ENCODE measurements at places on chromosomes 12 and 14.

DNA sequence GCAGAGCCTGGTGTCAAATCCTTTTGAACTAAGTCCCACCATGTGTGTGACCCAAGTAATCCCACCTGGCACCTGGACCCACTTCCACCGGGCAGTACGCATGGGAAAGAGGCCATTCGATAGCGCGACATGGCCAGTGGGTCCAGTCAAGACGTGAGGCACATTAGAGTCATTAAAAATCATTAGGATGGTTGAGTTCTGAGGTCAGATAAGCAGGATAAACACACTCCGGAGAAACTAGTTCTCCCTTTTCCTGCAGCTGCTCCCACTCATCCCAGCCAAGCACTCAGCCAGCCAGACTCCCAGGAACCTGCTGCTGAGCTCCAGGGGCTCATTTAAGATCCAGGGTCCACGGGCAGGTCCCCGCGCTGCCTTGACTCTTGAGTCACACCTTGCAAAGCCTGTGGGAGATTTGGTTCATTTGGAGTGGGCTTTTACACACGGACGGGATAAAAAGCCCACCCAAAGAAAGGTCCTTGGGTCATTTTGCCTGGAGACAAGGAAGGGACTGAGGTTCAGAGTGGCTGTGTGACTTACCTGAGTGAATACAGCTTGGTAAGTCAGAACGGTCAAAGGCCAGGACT lies 313.9 kb downstream of the BCL11B start:
- no peak for DNase-seq

GRCh38 chr12:120712610-120713009 lies 2.4 kb downstream of the UNC119B start:
- DNase-seq, result no peak

DNA sequence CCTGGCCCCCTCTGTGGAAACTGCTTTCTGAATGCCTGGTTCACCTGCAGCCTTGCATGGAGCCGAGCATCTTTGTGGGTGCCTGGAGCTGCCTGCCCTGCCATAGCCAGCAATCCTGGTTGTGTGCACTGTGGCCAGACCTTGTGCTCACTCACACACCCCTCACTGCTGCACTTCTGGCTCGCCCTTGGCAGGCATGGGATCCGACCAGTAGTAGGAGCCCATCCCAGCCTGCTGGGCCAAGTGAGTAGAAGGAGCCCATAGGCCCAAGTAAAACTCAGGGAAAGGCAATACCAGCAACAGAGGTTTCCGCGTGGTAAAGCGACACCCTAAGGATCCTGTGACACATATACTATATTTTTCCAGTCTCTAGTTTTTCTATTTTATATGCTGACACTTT lies 270.0 kb upstream of the NAV3 start:
- no peak for DNase-seq

DNA sequence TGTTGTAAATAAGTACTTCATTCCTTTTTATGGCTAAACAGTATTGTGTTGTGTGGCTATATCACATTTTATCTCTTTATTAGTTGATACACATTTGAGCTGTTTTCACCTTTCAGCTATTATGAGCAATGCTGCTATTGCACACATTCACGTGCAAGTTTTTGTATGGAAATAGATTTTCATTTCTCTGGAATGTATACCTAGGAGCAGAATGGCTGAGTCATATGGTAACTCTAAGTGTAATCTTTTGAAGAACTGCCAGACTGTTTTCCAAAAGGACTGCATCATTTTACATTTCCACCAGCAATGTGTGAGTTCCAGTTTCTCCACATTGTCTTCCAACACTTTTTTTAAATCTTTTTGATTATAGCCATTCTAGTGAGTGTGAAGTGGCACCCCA lies 134.0 kb downstream of the SRGAP1 start:
- no peak for DNase-seq

- no peak for DNase-seq
These were observed 9.5 kb downstream of the FRS2 start for GRCh38 chr12:69479675-69480074.

DNA sequence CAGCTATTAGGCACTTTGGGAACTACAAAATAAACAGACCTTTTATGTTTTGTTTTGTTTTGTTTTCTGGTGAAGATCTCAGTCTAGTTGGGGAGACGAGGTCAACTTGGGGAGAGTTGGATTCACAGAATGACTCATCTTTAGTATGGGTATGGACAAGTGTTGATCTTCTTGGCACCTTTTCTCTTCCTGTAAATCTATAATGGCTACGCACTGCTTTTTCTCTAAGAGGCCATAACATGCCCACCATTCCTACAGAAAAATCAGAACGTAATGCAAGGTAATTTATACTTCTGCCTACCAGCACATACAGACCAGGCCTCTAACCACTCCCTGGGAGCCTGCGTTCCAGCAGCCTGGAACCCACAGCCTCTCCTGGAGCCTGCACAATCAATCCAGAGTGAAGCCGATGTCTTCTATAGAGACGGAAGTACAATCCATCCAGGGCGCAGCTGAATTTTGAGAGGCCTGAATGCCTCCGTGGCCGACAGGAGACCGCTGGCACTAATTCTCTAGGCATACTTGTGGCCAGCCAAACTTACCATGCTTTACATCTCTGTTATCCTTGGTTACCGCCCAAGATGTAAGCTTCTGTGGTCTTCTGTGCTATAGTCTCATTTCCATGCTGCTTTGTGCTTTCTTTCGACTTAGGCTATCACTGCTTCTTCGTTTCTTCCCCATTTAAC lies 717 bp downstream of the PPHLN1 start:
- peak; percentile 36 for DNase-seq

- DNase-seq, result no peak
These were observed 10.4 kb downstream of the PRPF39 start for GRCh38 chr14:45094275-45094674.

DNA sequence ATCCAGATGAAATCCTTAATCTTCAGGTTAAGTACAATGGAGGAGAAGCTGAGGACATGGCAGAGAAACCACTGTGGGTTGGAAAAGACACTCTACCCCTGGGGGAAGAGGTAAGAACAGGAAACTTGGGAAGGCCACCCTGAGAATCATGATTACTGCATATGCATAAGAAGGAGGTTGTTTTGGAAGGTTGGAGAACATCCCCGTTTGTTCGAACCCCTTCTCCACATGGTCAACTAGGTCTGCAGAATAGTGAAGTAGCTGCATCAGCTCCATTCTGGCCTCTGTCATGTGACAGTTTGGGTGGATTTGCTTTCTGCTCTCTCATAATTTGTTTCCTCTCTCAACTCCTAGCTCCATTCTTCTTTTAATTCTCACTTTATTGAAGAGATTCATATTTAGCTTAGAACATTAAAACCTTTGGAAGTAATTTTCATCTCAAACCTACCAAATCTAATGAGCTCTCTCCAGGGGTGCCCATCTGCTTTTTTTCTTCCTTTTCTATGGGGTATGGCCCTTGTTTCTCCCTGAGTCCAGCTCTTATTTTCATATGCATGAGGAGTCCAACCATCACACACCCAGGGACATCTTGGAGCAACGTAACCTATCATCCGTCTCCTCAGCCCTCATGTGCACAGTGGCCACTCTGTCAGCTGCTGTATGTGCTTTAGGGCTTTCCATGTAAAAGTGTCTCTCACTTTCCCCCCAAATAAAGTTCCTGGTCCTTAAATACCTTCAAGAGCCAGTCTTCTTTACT lies 820.3 kb downstream of the TMEM121 start:
- no peak for DNase-seq

- no peak for DNase-seq
These were observed 324.5 kb downstream of the MED13L start for GRCh38 chr12:115953031-115953430.

DNA sequence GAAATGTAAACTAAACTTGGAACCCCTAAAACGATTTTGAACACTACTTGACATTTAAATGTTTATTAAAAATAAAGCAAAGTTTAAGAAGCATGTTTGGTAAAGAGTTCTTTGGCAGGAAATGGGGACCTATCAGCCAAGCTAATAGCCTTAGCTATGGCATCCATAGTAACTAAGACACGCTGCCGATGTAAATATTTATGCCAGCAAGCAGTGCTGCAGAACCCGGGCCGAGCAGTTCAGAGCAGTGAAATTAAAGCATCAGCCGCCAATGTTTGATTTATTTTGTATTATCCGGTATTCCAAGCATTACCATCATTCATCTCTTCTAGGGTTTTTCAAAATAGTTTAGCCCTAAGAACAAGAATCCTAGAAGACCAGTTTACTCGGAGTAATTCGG lies 61.6 kb downstream of the PPP2R5C start:
- no peak for DNase-seq

GRCh38 chr12:107780298-107780697 lies 5.8 kb downstream of the ASCL4 start:
- DNase-seq, result no peak

DNA sequence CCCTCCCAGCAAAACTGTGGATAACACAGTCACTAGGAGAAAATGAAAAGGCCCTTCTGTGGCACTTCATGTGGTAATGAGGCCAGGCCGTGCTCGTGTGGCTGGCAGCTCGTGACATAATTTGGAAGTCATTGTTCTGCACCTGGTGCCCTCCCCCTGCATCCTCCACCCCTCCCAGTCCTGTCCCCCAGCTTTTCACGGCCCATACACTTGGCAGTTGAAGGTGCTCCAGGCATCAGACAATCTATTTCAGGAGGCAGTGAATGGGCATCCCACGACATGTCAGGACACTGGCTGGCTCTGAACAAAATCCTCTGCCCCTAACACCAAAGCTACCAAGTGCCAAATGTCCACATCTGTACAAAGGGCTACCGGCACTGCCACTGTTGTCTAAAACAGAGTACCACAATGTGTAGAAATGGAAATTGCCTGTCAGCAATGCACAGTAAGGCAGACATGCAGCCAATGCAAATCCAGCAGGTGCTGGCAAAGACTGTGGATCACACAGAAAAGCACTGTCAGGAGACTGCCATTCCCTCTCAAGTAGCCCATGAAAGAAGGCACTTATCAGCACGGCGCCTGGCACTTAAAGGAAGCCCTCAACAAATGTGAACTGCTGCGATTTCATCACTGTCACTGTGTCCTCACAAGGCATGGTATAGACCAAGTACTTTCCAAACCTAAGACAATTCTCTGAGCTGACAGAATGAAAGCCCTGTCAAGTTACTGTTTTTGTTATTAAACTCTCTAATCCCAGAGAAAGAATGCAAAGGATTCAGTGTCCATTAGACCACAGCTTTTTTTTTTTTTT lies 39.1 kb downstream of the CORO1C start:
- DNase-seq, result peak; percentile 53

GRCh38 chr12:69949311-69950002 lies 124.4 kb downstream of the MYRFL start:
- DNase-seq, result no peak

GRCh38 chr14:92570674-92571262 lies 57.2 kb downstream of the RIN3 start:
- no peak for DNase-seq

DNA sequence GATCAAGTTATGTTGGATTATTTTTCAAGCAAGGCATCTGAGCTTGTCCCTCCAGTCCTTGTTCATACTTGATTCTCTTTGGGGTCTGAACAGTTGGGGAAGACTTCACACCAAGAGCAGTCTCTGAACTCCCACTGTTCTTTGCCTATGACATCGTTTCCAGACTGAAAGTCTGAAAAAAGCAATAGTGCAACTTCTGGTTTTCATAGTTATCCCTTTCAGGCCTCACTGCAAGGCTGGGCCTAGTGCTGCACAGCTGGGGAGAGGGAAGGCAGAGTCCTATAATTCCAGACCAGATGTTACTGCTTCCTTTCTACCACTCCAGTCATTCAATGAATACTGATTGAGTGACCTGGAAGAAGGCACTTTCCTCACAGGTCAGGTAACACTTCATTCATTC lies 187.1 kb upstream of the CCND2 start:
- DNase-seq, result no peak

DNA sequence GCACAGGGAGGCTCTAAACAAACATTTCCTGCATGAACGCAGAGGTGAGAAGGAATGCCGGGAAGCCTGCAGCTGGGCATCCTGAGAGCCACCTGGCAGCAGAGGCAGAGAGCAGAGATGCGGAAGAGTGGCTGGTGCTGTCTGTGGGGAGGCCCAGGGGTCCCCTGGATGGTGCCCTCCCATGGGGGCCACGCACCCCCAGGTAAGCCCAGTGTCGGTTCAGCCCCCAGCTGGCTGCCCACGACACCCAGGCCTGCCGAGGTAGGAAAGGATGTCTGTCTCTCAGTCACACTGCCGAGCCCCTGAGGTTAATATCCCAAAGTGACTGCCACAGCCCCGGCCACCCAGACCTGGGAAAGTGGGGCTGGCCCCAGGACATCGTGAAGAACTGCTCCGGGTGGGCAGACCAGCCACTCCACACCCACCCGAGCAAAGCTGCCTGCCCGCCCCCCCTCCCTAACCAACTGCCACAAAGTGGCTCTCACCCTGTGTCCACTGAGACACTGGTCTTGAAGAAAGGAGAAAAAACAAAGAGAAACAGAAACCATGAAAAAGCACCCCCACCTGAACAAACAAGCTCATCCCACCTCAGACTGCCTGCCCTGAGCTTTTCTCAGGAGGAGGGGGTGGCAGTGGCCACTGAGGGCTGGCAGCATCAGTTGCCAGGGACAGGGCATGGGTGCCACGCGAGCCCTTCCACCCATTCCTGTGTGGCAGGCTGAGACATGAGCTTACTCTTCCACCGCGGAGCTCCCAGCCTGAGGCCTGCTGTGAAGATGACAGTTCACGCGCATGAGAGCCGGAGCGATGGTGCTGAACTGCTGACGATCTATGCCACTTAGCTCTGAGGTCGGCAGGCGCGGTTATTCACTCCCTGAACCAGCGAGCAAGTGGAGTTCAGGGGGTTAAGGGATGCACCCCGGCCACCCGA lies 40.8 kb downstream of the CCDC88C start:
- no peak for DNase-seq

Measured in NCI-H146 (cell line).